ENCODE measurements at places on chromosomes 2 and 18. TPM values are rescaled to one million over a fixed set of nuclear protein-coding genes. Genes with fewer than 3 reads are reported as not detected.

CRYBA2 gene
- 0.25 TPM for total RNA-seq

G6PC2 gene
- total RNA-seq, result not detected

LHCGR gene
- not detected for total RNA-seq

NGEF gene
- total RNA-seq, result 13.0 TPM

DSG1 gene
- total RNA-seq, result not detected

FAM124B gene
- total RNA-seq, result not detected

CTDP1 gene
- total RNA-seq, result 16.3 TPM

PLGLB2 gene
- total RNA-seq, result 0.19 TPM

PXDN gene
- 11.5 TPM for total RNA-seq

NOSTRIN gene
- 1.2 TPM for total RNA-seq

CERKL gene
- 0.31 TPM for total RNA-seq

PTCD3 gene
- total RNA-seq, result 70.0 TPM

CYP27A1 gene
- 0.13 TPM for total RNA-seq

STPG4 gene
- total RNA-seq, result not detected

OR6B2 gene
- not detected for total RNA-seq

LINC00305 gene
- total RNA-seq, result not detected

GALNT14 gene
- total RNA-seq, result 43.5 TPM

FABP1 gene
- not detected for total RNA-seq

DNAJC10 gene
- 67.0 TPM for total RNA-seq

IL18R1 gene
- 1.0 TPM for total RNA-seq

PRKCE gene
- 9.9 TPM for total RNA-seq

UGT1A7 gene
- 5.0 TPM for total RNA-seq

KIF5C gene
- total RNA-seq, result 0.28 TPM

PLA2R1 gene
- total RNA-seq, result 2.1 TPM

PJVK gene
- total RNA-seq, result 1.4 TPM
